ENCODE measurements at places on chromosomes 3 and 15. TPM values are rescaled to one million over a fixed set of nuclear protein-coding genes. Genes with fewer than 3 reads are reported as not detected.

DNA sequence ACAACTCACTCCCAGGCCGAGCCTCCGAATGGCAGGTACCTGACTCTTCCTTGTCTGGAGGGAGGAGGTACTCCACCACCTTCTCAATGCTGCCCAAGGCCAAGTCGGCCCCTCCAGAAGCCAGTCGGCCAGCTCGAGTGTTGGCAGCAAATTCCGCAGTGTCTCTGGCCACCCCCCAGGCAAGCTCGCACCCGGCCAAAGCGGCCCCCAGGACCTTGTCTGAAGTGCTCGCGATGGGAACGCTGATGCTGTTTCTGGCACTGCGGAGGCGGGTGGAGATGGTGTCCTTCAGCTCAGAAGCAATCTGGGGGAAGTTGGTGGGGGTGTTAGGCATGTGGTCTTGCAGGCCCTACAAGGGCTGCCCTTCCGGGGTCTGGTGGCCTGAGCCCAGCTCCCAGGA is 9.2 kb downstream of the PLIN1 start:
- DNase-seq, result no peak

DNA sequence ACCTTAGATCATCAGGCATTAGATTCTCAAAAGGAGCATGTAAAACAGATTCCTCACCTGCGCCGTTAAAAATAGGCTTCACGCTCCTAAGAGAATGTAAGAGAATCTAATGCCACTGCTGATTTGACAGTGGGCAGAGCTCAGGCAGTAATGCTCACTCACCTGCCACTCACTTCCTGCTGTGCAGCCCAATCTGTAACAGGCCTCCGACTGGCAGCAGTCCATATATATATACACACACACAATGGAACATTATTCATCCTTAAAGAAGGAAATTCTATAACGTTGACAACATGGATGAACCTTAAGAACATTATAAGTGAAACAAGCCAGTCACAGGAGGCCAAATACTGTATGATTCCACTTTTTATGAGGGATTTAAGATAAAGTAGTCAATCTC is 24.5 kb downstream of the ZNF148 start:
- DNase-seq, result no peak

GRCh38 chr3:106485217-106485616 is 616.4 kb upstream of the CBLB start:
- DNase-seq, result no peak

GRCh38 chr3:66033241-66034138 is 5.2 kb downstream of the MAGI1 start:
- DNase-seq, result no peak

DNA sequence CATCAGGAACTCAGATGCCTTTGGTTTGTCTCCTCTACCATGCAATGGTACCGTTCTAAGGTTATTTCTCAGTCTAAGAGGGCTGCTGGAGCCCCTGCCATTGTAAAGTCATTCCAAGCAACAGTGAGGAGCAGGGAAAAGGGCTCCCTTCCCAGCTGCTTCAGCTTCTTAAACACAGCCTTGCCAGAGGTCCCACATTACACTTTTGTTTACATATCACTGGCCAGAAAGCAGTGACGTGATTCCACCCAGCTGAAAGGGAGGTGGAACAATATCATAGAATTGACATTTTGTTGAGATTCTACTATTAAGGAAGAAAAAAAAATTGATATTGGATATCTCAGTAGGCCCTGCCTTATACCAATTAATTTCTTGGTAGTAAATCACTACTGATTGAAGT is 194.6 kb downstream of the SUCLG2 start:
- no peak for DNase-seq

- no peak for DNase-seq
Measured at GRCh38 chr15:22866079-22866478, 27.6 kb downstream of the NIPA2 start.

- DNase-seq, result peak; percentile 54
Measured at GRCh38 chr3:73614419-73614818, 10.3 kb downstream of the PDZRN3 start.

- DNase-seq, result no peak
Measured at GRCh38 chr15:60390231-60390630, 7.6 kb downstream of the ANXA2 start.

Gene CD200R1
- 2.6 TPM for total RNA-seq

All from heart right ventricle (tissue), 16 donors.